Stimulated activated CD4-positive, alpha-beta T cell treated with anti-CD3 and anti-CD28 coated beads, Interleukin-1b, Interleukin-23, amount 100 ng/mL, for 24 hours (primary cell): ENCODE measurements at places on chromosomes 6 and 20.

- no peak for DNase-seq
These were observed 7.4 kb upstream of the SSTR4 start for GRCh38 chr20:23027721-23028120.

DNA sequence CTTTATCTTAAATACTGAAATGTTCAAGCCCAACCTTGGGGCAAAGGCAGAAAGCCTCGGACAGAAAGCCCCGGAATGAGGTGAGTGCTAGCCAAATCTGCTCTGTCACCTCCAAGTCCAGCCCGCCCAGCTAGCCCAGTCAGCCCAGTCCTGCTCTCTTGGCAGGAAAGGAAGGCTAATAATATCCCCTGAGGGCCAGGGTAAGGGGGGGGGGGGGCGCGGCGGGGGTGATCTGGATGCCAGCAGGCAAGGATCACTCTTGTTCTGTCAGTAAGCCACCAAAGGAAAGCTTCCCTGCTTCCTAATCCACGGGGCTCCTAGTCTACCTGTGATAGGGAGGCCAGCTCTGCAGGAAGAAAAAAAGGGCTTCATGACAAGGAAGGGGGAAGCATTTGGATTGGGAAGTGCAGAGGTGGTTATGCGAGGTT is 1.1 kb downstream of the NDRG3 start:
- DNase-seq, result no peak

- DNase-seq, result no peak
These were observed 1.7 kb downstream of the FKBP5 start for GRCh38 chr6:35686873-35687555.

- no peak for DNase-seq
These were observed 172.9 kb downstream of the ADGRG6 start for GRCh38 chr6:142474531-142475289.

DNA sequence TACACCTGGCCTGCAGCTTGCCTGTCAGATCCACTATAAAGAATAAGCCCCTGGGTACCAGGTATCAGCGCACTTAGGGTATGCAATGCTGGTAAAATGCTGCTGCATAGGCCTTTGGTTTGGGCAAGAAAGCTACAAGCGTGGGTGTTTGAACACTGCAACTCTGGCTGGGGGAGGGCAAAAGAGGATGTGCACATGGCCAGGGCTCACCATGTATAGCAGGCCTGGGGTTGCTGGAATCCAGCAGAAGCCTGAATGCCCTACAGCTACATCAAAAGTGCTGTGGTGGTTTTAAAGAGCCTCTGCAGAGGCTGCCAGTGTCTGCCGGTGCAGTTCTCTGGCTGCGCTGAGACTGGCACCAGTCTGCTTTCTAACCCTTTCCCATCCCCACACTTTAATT is 51.7 kb downstream of the UQCC1 start:
- no peak for DNase-seq

- DNase-seq, result no peak
These were observed at the start of gene SLC35F1 for GRCh38 chr6:117906958-117907600. Gene SLC35F1, plus strand, starts transcription at chr6:117907264.

- DNase-seq, result no peak
These were observed 77.1 kb upstream of the MAN1A1 start for GRCh38 chr6:119426619-119427018.

GRCh38 chr6:38813041-38813823 is 98.1 kb downstream of the DNAH8 start:
- DNase-seq, result no peak

GRCh38 chr20:63884506-63885263 is 10.2 kb upstream of the DNAJC5 start:
- DNase-seq, result no peak

GRCh38 chr6:903761-904160 is 210.8 kb upstream of the EXOC2 start:
- no peak for DNase-seq

DNA sequence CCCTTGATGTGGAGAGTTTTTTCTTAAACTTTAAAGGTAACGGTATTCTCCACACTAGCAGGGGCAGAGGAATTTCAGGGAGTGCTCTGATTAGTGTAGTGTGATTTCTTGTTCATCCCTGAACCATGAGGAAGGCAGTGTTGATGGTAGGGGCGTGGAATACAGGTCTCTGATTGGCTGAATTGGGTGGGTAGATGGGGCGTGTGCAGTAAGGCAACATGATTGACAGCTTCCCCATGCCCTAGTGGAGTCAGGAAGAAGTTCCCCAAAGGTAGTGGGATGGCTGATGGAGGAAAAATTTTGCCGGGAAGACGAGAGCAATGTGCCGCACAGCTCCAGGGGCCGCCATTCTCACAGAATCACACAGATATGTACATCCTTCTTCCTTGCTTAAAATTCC is 97.4 kb upstream of the SALL4 start:
- DNase-seq, result no peak

GRCh38 chr6:83309344-83309743 is 116.2 kb downstream of the RWDD2A start:
- no peak for DNase-seq

GRCh38 chr6:150343434-150343833 is 25.4 kb upstream of the IYD start:
- DNase-seq, result no peak

DNA sequence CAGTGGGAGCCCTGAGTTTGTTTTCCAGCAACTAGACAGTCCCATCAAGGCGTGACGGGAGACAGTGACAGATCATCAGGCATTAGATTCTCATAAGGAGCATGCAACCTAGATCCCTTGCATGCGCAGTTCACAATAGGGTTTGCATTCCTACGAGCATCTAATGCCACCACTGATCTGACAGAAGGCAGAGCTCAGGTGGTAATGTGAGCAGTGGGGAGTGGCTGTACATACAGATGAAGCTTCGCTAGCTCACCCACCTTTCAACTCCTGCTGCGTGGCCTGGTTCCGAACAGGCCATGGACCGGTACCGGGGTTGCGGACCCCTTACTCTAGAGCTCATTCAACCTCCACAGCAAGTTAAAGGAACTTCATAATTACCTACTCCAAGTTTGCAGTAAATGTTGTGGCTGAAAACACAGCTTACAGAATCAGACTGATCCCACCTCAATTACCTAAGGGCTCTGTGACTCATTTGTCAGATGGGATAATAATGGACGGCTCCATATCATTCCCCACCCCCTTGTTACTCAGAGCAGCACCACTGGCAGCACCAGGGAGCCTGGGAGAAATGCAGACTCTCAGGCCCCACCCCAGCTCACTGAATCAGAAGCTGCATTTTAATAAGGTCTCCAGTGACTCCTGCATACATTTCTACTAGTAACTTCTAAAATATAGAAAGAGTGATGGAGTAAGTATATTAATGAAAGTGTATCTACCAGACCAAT is 15.7 kb downstream of the PXMP4 start:
- no peak for DNase-seq

GRCh38 chr6:91705646-91706045 is 1118.8 kb upstream of the MAP3K7 start:
- no peak for DNase-seq

- DNase-seq, result peak; percentile 19
These were observed 70.6 kb downstream of the SGK1 start for GRCh38 chr6:134247231-134247833.

DNA sequence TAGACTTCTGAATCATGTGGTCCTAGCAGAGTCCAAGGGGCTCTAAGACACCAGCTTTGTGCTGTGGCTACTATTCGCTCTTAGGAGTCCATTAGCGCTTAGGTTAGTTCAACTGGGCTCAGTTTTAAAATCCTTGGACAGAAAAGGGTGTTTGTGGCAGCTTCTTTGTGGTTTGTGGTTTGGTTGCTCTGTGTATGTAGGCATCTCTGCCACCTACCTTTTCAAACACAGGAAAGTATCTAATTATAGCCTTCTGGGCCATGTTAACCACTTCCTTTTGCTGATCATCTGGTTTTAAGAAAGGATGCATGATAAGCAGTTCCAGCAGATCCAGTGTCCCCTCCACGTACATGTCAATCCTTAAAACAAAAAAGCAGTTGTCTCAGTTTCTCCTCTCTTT is 10.8 kb downstream of the GSTA4 start:
- no peak for DNase-seq

- no peak for DNase-seq
These were observed 183.3 kb upstream of the PDE10A start for GRCh38 chr6:165846123-165846966.

DNA sequence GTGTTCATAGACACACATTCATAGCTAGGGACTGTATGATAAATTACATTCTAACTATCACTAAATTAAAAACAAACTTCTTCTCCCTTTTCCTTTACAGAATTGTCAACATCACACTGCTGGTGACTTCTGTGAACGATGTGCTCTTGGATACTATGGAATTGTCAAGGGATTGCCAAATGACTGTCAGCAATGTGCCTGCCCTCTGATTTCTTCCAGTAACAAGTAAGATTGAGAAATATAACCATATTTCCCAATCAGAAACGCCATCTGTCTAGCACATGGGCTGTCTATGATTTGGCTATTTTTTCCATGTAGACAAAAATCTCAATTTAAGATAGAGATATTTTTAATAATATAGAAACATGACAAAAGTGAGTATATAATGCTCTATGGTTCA is 367.7 kb downstream of the ARHGAP18 start:
- DNase-seq, result no peak

GRCh38 chr6:18363746-18364145 is 23.4 kb upstream of the RNF144B start:
- DNase-seq, result no peak

- DNase-seq, result no peak
These were observed 237.1 kb downstream of the UST start for GRCh38 chr6:148983966-148984365.

- no peak for DNase-seq
These were observed 36.3 kb downstream of the PPP1R3G start for GRCh38 chr6:5121479-5121878.

GRCh38 chr6:149888659-149889058 is 9.3 kb downstream of the RAET1E start:
- DNase-seq, result no peak

DNA sequence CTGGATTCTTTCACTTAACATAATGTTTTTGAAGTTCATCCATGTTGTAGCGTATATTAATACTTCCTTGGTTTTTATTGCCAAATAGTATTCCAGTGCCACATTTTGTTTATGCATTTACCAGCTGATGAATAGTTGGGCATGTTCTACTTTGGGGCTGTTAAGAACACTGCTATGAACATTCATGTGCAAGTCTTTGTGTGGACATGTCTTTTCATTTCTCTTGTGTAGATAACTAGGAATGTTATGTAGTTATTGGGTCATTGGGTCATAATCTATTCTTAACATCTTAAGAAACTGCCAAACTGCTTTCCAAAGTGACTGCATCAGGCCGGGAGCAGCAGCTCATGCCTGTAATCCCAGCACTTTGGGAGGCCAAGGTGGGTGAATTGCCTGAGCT is 43.8 kb upstream of the GLP1R start:
- DNase-seq, result no peak

DNA sequence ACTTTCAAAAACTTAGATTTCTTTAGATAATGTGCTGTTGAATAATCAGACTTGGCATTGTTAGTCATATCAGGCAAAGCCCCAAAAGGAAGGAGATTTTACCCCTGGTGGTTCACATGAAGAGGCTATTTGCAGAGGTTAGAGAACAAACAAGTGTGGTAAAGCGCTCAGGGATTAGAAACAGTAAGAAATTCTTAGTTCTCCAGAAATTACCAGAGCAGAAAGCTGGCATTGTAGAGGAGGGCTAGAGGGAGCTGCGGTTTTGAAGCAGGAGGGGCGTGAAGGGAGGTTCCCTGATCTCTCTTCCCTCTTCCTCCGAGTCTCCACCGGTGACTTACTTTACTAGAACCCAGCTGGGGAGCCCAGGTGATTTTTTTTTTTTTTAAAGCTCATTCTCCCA is 10.2 kb downstream of the MYO6 start:
- no peak for DNase-seq

GRCh38 chr6:40891131-40891530 is 147.9 kb downstream of the UNC5CL start:
- DNase-seq, result no peak

GRCh38 chr6:19895866-19896692 is 58.9 kb downstream of the ID4 start:
- DNase-seq, result no peak

DNA sequence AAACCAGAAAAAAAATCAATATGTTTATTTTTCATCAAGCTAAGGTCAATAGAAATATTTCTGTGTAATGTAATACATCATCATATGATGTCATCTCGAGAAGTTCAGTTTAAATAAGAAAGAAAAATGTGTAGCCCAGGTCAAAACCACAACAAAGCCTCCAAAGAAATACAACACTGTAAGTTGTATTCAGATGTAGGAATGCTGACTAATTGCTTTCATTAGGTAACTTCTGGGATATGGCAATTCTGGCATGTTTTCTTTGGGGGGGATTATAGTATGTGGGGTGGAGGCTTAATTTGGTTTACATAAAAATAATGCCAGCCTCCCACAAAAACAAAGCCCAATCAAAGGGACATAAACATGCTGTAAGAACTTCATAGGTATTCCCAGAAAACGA is 881.8 kb upstream of the CITED2 start:
- no peak for DNase-seq

DNA sequence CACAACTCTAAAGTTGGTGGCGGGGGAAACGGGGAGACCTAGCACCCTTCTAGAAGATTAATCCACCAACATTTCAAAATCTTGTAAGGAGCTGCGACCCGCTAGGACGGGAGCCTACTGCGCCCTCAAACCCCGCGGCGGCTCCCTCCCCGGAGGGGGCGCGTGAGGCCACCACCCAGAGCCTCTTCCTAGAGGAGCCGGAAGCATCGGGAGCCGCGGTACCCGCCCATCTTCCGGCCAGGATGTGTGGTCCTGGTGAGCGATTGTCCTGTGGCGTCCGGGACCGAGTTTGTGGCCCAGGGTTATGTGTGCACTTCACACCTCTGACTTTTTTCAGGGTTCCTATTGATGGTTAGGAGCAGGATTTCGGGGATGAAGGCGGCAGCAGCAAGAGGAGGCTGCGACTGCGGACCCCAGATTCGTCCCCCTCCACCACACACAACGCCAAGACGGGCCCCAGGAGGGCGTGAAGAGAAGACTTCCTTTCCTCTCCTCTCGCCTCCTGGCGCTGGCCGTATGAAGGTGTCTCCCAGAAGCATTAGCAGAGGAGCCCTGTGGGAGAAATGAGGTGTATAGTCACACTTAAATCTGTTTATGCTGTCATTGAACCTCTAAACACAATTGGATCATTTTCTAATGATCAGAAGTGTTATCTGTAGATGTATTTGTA is 10.7 kb downstream of the ZNF165 start:
- no peak for DNase-seq
